ENCODE measurements at places on chromosomes 5 and 9.
A peak's percentile ranks its signal among the peaks of the same experiment; 100 is the strongest.

DNA sequence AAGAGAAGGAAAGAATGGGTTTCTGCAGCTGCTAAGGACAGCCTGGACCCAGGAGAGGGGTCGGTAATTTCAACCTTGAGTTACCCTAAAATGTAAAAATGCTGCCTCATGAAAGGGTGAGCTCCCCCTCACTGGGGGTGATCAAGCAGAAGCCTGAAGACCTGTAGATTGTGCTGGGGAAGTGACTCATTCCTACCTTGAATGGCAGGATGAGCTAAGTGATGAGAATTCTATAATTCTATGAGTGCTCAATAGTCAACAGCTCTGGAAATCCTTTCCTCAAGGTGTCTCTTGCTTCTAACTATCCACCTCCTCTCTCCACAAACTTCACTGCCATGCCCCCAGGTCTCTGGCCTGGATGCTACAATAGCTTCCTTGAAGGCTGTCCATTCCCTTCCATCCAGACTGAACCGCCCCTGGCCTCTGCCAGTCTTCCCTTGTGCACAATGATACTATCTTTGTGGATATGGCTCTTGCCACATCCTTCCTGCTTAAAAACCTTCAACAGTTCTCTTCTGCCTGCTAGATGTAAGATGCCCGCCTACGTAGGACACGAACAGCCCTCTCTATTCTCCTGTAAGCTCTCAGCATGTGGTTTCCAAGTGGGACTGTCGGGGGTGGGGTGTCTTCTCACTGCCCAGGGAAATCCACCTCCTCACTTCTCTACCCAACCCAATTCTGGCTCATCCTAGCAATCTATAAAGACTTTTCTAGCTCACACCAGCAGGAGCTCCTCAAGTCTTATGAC is 50.6 kb downstream of the PTPN3 start:
- DNase-seq, result no peak

DNA sequence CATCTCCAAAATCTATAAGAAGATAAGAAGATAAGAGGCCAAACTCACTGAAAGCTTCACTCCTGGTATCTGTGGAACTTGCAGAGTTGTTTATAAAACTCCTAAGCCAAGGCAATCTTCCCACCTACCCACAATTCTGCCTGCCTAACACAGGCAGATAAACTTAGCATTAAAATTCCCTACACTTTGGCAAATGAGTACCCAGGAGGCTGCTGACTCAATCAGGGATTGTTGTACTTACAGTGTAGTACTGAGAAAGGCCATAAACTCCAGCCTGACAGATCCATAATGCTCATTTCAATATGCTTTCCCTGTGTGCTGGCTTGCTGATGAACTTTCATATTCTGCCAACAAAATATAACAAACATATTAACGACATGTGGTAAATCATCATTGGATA is 725.2 kb downstream of the BRINP1 start:
- DNase-seq, result no peak

- DNase-seq, result no peak
These were observed 37.0 kb downstream of the TNFSF8 start for GRCh38 chr9:114893221-114894010.

GRCh38 chr9:72674961-72675360 is 153.6 kb downstream of the TMC1 start:
- no peak for DNase-seq

DNA sequence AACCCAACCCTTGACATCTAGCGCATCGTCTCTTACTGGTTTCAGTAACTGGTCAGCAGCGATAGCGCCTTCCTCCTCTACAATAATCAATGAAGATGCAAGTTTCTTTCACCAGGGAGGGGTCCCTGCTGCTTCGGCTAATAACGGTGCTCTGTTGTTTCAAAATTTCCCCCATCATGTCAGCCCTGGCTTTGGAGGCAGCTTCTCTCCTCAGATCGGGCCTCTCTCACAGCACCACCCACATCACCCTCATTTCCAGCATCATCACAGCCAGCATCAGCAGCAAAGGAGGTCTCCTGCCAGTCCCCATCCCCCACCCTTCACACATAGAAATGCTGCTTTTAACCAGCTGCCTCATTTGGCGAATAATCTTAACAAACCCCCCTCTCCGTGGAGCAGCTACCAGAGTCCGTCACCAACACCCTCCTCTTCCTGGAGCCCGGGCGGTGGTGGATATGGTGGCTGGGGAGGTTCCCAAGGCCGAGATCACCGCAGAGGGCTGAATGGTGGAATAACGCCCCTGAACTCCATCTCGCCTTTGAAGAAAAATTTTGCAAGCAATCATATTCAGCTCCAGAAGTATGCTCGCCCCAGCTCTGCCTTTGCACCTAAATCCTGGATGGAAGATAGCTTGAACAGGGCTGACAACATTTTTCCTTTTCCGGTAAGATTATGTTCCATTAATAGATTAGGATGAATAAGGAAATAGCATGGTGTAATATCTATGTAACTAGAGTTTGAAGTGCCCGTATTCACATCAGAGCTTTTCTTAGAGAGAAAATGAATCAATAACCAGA is 2.2 kb downstream of the CPEB4 start:
- peak; percentile 71 for DNase-seq

DNA sequence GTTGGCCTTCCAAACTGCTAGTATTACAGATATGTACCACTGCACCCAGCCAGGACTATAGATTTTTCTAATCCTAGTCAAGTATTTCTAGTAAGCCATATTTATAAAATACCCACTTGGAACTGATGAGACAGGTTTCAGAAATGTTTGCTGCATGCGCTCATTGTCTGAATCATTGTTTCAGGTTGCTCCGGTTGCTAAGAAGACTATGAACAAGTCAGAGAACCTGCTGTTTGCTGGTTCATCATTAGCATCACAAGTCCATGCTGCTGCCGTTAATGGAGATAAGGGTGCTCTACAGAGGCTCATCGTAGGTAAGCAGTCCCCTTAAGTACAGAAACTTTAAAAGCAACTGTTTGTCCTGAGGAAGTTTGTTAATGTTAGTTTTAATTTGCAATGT is 5.3 kb downstream of the INVS start:
- DNase-seq, result no peak

DNA sequence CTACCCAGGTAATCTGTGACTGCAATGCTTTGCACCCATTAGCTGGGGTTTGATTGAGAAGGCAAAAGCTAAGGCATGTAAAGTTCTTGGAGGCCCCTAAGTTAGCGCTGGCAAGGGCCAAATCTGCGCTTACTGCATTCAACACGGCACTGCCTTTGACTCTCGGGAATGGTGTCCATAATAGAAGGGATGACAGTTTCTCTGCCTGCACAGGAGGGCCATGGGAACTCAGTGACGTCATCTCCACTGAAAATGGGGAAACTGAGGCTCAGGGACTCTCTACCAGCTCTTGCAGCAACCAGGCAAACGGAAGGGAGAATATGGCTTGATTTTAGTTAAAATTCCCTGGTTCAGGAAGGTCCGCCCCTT is 487 bp downstream of the SPATA24 start:
- DNase-seq, result no peak
